CD4-positive, alpha-beta T cell treated with Interleukin-15 for 1 hour (primary cell): ENCODE measurements at places on chromosomes 2 and 18.

- no peak for DNase-seq
These were observed 11.1 kb downstream of the SLC8A1 start for GRCh38 chr2:40440835-40441234.

GRCh38 chr2:191050640-191050987 is 36.6 kb upstream of the STAT1 start:
- no peak for DNase-seq

DNA sequence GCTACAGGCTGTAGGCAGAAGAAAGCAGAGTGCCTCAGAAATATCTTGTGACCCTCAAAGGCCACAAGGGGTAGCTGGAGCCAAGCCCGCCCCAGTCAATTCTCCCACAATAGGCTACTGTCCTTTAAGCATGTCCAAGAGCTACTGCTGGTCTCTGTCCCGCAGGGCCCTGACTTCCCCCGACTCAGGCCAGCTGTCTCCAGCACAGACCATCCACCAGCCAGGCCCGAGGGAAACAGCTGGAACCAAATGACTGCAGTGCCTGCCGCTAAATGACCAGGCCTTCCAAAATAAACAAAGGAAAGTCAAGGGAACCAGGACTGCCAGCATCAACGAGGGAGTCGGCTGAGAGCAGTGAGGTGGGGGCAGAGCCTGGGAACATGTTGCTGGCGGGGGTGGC is 36.7 kb downstream of the MCFD2 start:
- no peak for DNase-seq

DNA sequence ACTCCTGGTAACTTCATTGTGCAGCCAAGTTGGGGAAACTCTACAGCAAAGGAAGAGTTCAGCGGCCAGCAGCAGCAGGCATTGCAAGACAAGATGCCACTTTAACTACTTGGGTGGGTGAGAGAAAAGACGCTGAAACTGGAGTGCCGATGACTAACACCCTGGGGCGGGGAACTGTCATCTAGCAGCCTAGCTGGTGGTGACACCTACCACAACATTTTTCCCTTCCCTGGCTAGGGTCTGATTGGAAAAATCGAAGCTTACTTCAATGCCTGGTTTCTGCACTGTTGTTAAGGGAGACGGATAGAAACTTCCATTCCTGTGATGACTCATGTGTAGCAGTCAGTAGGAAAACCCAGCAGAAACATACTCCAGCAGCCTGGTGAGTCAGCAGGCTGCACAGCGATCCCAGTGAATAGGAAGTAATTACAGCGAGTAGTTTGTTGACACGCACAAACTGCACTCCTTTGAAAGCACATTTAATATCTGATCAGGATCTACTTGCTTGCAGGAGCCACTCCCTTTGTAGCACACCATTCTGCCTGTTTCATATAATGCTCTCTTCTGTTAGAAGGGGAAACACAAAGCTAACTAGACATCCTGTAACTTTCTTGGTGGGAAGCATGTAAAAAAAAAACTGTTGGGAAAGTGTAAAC is 62.1 kb upstream of the MAPRE2 start:
- peak; percentile 74 for DNase-seq

DNA sequence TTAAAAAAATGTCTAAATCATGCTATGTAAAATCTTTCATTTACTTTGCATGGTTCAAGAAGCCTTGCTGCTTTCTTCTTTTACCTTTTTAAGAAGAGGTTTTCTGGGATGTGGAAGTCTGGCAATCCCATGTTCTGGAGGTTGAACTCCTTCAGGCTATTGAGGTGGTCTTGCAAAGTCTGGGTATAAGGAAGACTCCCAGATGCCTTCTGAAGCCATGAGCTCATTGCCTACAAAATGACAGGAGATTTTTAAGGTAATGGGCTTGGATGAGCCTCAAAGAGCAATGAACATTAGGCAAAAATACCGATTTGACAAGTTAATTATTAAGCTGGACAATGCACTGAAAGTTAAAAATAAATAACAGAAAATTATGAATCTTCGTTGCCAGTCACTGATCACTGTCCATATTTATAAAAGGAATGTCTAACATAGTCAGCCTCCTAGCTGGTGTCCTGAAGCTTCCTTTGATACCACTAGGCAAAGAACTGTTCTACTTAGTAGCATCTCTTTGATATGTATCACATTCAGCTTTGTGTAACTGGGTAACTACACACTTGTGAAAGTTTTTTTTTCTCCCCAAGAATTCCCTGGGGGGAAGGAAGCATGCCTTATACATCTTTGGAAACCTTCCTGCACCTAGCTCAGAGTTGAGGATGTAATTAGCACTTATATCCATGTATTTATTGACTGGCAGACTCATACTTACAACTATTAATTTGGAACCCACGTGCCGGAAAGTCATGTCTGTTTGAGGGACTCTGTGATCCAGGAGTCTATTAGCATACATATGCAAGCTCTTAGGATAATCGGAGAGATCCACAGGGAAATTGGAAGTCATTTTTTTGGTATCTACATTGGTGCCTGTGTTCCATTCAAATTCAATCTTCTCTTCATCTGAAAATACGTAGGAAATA is 29.3 kb downstream of the APOB start:
- no peak for DNase-seq

DNA sequence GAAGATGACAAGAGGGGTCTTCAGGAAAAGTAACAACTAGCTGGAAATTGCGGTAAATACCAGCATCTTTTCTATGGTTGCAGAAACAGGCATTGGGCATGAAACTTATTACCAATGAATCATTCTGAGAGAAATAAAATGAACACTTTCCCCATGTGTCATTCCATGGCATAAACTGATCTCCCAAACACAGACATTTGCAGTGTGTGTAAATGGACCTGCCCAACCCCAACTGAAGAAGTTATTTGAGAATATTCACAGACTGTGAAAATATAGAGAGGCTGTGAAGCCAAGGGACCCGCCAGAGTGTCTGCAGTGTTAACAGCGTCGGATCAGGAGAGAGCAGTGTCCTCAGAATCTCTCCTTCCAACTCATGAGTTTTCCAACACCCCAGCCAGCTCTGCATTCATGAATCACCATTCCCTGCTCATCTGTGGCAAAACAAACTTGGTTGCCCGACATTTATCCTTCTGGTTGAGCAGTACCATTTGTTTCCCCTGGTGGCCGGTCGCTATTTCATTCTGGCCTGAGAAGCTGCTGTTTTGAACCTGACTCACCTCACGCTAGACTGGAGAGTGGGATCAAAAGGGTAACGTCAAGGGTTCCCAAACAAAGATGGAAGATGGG is 238.4 kb downstream of the PID1 start:
- no peak for DNase-seq

DNA sequence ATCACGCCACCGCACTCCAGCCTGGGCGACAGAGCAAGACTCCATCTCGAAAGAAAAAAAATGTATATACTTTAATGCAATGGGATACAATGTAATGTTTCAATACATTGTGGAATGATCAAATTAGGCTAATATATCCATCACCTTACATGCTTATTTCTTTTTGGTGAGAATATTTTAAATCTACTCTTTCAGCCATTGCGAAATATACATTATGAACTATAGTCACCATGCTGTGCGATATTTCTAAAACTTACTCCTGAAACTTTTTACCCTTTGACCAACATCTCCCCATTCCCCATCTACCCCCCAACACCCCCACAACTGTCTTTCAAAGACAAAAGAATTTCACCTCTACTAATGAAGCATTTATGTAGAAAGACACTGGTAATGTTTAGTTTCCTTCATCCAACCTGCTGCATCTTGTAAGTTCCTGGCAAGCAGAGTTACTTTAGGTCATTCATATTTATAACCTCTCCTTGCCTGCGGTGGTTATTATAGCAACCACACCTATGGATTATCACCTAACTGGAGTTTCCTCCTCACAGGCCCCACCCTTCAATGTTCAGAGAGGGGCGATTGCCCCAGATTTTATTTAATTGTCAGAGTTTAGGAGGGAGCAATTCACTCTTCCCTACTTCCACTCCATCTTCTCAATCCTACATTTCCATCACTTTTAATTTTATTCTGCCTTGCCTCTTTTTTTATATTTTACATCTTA is 1.2 kb upstream of the ME2 start:
- no peak for DNase-seq

DNA sequence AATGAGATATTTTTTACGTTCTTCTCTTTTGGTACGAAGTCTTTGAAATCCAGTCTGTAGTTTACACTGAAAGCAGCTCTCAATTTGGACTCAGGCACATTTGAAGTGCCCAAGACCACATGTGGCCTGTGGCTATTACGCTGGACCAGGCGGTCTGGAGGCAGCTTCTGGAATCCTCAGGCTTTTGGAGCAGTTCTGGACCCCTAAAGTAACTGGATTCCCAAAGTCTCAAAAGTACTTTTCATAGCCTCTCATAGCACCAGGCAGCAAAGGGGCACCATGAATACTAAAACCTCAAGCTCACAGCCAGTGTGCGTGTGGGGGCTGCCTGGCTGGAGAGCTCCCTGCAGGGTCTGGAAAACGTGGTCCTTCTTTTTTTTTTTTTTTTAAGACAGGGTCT is 119.0 kb downstream of the SMAD7 start:
- DNase-seq = no peak

- no peak for DNase-seq
These were observed 734.9 kb downstream of the NUP35 start for GRCh38 chr2:183859129-183859528.

DNA sequence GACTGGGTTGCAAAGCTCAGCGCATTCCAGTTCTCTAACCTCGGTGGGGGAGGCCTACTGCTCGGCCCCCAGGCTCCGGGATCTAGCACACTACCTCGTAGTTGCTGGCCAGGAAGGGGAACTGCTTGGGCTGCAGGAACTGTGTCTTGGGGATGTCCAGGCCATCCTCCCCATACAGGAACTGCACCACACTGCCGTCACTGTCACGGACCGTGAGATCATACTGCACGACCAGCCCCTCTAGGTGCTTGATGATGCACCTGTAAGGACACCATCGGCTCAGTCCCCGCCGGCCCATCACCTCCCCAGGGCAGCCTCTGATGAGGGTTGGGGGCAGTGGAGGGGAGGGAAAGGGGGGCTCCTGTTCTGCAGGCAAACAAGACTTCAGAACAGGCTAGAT is 61.6 kb downstream of the POLR1A start:
- DNase-seq = no peak

GRCh38 chr2:33215299-33215698 is 261.1 kb upstream of the RASGRP3 start:
- DNase-seq = no peak

- DNase-seq = no peak
These were observed 30.0 kb downstream of the HJURP start for GRCh38 chr2:233824373-233824772.

GRCh38 chr2:62597323-62597722 is 91.3 kb upstream of the TMEM17 start:
- DNase-seq = no peak

- DNase-seq = no peak
These were observed 100.8 kb upstream of the ATP5MC3 start for GRCh38 chr2:175282300-175282699.

DNA sequence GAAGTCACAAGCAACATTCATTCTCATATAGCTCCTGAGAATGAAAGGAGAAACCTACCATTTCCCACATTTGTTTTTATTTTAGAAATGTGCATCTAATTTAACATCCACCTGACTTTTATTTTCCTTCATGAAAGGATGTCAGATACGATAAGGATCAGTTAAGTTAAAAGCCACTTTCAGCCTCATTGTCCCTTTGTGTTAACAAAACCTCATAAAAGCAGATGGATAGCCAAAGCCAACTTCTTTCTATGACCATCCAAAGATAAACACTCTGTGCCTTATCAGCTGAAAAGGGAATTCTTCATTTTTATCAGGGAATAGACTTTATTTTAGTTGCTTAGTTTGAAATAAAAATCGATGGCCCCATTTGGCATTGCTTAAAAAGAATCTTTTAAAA is 25.7 kb upstream of the RIT2 start:
- no peak for DNase-seq

DNA sequence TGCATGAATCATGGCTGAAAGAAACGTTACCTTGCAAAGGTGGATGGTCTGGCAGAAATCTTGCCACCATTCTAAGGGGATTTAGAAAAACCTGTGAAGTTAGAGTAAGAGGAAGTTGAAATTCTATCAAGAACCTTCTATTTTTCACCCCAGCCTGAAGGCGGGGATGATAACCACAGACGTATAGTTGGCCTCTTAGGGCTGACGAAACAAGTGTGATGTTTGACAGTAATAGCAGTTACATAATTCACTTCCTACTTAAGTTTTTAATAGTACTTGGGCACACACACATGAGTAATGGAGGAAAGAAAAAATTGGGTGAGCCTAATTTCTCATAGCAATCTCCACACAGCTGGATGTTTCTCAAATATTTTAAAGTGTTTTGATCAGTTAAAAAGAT is 336.6 kb upstream of the SALL3 start:
- peak; percentile 42 for DNase-seq

- DNase-seq = no peak
These were observed 54.2 kb downstream of the ZCCHC2 start for GRCh38 chr18:62576845-62577512.

DNA sequence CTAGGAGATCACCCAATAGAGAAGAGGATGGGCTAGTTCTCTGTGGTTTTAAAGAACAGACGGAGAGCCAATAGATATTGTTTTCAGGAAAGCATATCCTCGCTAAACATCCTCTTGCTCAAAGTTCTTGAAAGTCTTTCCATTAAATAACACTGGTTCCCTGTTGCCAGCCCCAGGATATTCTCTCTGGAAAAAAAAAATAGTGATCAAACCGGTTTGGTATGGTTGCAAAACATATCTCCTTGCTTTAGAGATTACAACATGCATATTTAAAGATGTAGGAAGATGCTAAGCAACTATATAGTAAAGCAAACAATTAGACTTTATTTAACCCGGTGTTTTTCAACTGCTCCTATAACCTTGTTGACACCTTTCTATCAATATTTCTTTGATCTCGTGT is 211.4 kb downstream of the CMPK2 start:
- no peak for DNase-seq

DNA sequence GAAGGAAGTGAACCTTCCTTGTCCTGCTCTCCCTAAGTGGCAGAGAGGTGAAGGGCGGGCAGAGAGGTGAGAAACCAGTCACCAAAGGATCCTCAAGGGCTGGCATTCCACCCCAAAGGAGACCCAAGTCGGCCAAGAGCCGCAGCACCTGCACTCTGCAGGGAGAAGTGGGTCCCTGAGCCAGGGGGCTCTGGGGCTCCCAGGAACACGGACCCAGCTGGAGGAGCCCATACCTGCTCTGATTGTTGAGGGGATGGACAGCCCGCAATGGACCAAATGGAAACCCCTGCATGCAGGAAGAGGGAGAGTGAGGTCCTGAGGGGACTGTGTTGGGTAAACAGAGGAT is 233.3 kb downstream of the ATAD2B start:
- DNase-seq = no peak

GRCh38 chr18:34795070-34795732 is 85.1 kb downstream of the DTNA start:
- DNase-seq = no peak

- DNase-seq = no peak
These were observed 117.3 kb downstream of the PIGN start for GRCh38 chr18:62069556-62069955.

- no peak for DNase-seq
These were observed 276.1 kb downstream of the BCL2 start for GRCh38 chr18:63043516-63043915.
